WTC11 (cell line): ENCODE measurements at places on chromosomes 12 and 14. TPM values are rescaled to one million over a fixed set of nuclear protein-coding genes. Genes with fewer than 3 reads are reported as not detected.

GRCh38 chr12:944211-944610 is 5.3 kb downstream of the RAD52 start:
- no peak for DNase-seq
- peak overlapping the region; percentile 29; the same call in 1 of the 2 replicates for H3K27ac ChIP-seq
- peaks cover 9% of the 10 kb centered on the region for H3K4me1 ChIP-seq
- no peak overlapping the region for H3K4me3 ChIP-seq
- peaks cover 36% of the 10 kb centered on the region for H3K36me3 ChIP-seq

The VDR gene
- total RNA-seq = 0.76 to 1.3 TPM (median 0.76 TPM) in 3 replicates

DNA sequence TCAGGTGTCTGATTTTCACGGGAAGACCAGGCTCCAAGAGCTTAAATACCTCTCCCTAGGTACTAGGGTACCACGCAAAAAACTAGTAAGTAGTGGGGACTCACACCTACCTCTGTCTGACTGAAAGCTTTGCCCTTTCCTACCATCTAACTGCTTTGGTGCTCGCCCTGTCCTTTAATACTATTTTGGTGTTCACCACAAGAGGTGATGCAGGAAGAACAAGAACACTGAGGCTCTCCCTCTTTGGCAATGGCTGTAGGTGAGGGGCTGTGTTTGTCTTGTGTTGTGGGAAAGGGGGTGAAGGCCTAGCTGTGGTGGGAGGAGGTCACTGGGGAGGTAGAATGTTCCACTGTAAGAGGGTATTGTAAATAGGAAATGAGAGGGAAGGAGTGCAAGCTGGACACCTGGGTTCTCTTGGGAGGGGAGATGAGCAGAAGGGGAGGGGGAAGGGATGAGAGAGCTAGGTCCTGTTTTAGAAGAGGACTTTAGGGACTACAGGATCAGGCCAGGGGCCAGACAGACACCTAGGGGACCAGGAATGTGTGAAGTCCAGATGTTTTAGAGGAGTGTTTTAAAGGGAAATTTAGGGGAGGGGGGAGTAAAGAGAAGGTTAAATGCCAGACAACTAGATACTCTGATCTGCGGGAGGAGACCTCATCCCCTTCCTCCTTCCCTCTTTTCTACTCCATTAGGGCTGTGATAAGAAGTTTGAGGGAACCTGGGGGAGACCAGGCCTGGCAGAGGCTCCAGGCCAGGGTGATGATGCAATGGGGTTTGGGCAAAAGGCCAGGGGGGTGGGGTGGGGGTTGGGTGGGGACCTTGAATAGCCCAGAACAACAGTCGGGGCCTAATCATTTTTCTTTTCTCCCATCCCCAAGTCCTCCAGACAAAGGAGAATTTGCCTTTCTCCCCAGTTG is 2.1 kb downstream of the ITGA5 start:
- peak overlapping the region; percentile 84 for H3K4me3 ChIP-seq
- H3K36me3 ChIP-seq = no peaks in the 10 kb centered on the region
- H3K4me1 ChIP-seq = peaks cover 43% of the 10 kb centered on the region
- peaks cover 44% of the 10 kb centered on the region for H3K27me3 ChIP-seq
- H3K27ac ChIP-seq = no peak overlapping the region
- DNase-seq = no peak

DNA sequence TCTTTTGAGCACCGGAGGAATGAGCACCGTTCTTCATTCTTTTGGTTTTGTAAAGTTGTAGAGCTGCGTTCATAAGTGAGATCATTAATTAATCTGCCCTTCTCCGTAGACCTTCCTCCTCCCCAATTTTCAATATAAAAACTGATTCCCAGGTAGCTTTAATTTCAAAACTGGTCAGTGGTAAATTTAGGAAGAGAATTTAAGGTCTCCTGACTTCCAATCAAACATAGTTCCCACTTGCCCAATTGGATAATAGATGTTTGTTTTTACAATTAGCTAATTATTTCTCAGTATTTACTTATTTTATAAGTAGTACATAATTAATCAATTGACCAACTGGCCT is 27.2 kb upstream of the YBX3 start:
- no peaks in the 10 kb centered on the region for H3K4me1 ChIP-seq
- H3K27me3 ChIP-seq = peaks cover 9% of the 10 kb centered on the region
- DNase-seq = no peak
- H3K36me3 ChIP-seq = peaks cover 4% of the 10 kb centered on the region

The TAS2R42 gene
- total RNA-seq = not detected in 3 replicates

The FOXN4 gene
- total RNA-seq = 0.37 to 0.92 TPM (median 0.66 TPM) in 3 replicates

DNA sequence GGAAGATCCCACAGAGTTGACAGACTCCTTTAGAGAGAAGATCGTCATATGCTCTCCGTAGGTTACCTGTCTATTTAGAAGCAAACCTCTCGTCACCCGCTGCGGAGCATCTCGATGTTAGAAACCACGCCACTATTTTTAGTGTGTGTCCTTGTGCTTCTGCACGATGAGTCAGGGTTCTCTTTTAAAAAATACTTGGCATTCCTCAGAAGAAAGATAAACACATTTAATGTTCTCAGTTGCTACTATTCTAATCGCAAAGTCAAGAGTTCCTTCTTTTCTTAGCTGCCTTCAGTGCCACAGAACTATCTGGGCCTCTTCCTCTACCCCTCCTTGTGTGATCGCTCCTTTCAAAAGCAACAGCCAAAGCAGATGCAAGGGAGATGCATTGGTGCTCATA is 192.4 kb downstream of the PELI2 start:
- no peak for DNase-seq
- H3K4me1 ChIP-seq = no peaks in the 10 kb centered on the region
- H3K27ac ChIP-seq = no peak overlapping the region
- H3K4me3 ChIP-seq = no peak overlapping the region
- no peaks in the 10 kb centered on the region for H3K27me3 ChIP-seq

The TMTC1 gene
- 13.9 to 17.3 TPM (median 13.9 TPM) in 3 replicates for total RNA-seq
